ENCODE measurements at places on chromosomes 3 and 15.

DNA sequence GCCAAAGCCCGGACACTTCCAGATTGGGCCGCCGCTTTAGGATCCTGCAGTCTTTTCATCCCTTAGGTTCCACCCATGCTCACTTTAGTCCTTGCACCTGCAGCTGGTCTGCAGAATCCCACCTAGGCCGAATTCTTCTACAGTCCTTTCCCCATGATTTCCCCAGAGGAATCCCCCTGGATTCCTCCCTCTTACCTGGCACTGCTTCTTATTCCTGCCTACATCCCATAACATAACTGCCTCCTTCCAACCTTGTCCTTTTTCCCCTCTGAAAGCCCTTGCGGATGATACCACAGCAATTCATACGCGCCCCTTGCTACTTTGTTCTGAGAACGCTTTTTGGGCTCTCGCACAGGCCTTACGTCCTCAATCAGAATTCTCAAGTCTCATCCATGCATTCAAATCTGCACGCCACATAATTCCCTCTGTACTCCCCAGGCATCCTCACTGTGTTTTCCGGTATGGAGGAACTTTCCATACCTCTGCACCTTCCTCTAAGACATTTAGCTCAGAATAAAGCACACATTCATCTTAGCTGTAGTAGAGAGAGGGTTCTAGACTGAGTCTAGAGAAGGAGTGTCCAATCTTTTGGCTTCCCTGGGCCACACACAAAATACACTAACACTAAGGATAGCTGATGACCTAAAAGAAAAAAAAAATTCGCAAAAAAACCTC lies 619 bp downstream of the EIF2AK4 start:
- DNase-seq: no peak

- no peak for DNase-seq
These were observed 10.1 kb upstream of the GPR171 start for GRCh38 chr3:151213151-151213550.

DNA sequence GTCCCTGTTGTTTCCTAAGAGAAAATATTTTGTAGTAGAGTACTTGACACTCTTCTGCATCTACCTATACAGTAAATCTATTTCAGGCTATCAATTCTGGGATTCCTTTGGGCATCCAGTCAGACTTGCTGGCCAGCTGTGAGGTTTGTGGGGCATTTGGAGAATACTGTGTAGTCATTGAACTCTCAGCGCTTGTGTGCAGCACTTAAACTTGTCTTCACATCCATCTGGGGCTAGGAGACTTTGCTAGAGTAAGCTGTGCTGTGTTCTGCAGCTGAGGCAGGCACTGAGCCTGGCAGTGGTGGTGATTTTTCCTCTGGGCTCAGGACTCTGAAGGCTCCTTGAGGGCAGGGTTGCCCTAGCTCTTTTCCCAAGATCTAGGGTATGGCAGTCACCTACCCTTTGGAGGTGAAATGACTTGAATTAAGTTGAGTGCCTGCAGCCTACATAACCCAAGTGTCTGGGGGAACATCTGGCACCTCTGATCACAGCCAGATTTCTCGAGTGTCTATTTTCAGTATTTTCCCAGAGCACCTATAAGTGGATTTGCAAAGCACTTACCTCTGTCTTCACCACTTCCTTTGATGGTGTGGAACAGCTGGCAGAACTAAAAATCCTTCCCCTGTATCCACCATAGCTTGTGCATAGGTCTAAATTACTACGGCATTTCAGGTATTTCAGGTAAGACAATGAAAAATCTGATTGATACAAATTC lies 19.3 kb downstream of the CLSTN2 start:
- DNase-seq: no peak

DNA sequence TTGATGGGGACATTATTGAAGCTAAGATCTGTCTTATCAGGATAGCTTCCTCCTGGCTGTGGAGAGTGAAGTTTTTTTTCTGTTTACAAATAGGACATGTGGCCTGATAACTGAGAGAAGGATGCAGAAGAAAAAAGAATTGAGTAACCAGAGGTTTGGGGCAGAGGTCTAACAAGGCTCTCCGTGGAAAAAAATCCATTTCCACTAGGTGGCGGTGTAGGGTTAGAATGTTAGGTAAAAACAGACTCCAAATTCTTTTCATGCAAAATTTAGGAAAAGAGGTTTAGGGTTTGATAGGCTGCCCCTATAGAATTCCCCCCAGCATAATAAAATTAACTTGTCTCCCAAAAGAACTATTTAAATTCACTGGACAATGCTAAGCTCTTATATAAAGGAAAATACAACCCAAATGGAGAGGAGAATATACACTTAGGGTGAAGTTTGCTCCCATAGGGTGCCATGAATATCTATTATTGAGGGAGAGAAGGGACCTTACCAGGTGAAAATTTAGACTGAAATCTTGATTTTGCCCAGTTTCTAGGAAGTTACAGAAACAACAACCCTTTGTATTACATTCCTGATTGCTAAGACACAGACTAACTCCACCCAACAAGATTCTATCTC lies 1560.4 kb downstream of the OTOL1 start:
- no peak for DNase-seq

GRCh38 chr3:65636326-65636725 lies 402.4 kb downstream of the MAGI1 start:
- no peak for DNase-seq

- DNase-seq: no peak
These were observed 46.9 kb downstream of the FAM43A start for GRCh38 chr3:194732617-194733016.

DNA sequence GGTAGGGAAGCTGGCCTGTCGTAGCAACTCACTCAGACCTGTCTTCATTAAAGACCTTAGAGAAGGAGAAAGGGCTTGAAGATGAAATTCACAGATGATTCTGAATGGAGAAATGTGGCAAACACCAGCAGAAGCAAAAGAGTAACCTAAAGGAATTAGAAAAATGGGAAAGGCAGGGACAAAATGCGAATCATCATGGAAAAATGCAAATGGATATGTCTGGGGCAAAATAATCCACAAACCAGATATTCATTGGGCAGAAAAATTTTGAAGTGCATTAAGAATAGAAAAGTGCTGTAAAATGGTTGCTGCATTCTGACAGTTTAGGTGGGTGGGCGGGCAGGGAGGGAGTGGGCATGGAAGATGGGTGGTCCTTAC lies 156.9 kb upstream of the RASGRP1 start:
- DNase-seq: no peak
